WTC11 (cell line): ENCODE measurements at places on chromosomes 7 and 10. TPM values are rescaled to one million over a fixed set of nuclear protein-coding genes. Genes with fewer than 3 reads are reported as not detected.

OR2A42 gene
- total RNA-seq, result 0.20 to 0.37 TPM (median 0.27 TPM) in 3 replicates

DNA sequence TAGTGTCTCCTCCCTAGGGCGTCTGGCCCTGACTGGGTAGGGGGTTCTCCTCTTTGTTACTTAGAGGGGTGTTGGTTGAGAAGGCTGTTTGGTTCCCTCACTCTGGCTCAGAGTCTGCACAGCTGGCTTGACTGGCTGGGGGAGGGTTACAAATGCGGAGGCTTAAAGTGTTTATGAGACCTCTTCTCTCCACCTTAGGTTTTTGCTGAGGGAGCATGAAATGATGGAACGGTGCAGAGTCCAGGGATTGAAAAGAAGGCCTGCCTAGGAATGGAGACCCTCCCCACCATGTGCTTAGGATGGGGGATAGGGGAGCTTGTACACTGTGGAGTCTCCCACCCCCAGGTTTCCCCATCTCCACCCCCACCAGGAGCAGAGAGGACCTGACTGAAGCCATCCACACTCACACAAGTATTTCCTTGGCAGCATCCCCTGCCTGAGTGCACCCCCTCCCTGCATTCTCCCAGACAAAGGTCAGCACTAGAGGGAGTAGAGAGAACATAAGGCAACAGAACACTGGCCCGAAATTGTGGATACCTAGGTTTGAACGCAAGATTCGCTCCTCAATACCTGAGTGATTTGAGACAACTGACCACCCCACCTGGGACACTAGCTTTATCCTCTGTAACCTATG lies 1.7 kb upstream of the LDB1 start:
- peak; percentile 51 for DNase-seq

DNA sequence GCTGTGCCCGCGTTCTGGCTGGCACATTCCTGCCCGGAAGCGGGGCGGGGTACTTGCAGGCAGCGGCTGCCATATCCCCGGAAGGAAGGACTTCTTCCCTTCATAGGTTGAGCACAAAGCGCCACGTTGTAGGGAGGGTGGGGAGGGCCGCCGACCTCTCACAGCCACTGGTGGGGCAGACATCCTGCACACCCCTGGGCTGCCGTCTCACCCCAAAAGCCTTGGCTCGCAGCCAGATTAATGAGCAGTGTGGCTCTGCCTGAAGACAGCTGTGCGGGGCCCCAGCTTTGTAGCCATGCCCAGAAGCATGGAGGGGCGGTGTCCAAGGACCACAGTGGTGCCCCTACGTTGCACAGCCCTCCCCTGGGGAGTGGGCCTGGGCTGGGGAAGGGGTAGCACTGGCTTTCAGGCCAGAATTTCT lies 54.3 kb upstream of the DPYSL4 start:
- no peak for DNase-seq

DNA sequence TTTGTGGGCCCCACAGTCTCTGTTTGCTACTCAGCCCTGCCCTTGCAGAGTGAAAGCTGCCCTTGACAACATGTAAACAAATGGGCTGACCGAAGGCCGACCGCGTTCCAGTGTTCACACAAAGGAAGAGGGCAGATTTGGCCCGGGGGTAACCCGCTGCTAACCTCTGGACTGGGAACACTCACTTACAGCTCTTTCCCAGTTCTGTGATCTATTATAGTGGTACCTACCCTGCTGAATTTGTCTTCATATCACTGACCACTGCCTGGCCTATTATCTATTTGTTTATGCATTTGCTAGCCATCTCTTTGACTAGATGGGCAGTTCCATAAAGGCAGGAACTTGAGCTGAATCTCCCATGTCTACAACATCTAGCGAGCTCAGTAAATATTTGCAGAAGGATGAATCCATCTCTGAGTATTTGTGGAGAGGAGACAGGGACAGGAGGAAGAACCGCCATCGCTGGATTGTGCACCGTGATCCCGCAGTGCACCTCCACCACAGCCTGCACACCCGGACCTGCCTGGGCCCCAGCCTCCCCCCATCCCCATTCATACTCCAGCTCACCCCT lies 15.2 kb downstream of the SLC29A3 start:
- no peak for DNase-seq
